ENCODE measurements at places on chromosomes 6 and 20.

- DNase-seq: no peak
Observed at GRCh38 chr20:63876489-63877036, 11.5 kb downstream of the TPD52L2 start.

- DNase-seq: no peak
Observed at GRCh38 chr6:24744911-24745310, 26.0 kb upstream of the C6orf62 start.

- DNase-seq: no peak
Observed at GRCh38 chr6:70839286-70840266, 117.3 kb downstream of the B3GAT2 start.

DNA sequence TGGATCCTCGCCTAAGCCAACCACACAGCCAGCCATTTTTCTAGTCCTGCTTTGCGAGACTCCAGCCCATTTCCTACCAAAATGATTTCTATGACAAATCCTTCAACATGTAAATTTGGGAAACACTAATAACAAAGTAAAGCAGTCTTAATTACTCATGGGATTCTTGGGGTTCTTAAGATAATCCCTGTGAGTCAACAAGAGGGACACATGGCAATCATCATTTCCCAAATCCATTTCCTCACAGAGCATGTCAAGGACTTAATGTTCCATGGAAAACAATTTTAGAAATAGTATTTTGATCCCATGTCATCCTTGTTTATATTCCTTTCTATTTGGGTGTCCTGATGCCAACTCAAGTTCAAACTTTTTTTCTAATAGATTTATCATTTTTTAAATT is 322.7 kb upstream of the NOX3 start:
- no peak for DNase-seq

- no peak for DNase-seq
Observed at GRCh38 chr6:107209406-107210305, 94.3 kb upstream of the BEND3 start.

DNA sequence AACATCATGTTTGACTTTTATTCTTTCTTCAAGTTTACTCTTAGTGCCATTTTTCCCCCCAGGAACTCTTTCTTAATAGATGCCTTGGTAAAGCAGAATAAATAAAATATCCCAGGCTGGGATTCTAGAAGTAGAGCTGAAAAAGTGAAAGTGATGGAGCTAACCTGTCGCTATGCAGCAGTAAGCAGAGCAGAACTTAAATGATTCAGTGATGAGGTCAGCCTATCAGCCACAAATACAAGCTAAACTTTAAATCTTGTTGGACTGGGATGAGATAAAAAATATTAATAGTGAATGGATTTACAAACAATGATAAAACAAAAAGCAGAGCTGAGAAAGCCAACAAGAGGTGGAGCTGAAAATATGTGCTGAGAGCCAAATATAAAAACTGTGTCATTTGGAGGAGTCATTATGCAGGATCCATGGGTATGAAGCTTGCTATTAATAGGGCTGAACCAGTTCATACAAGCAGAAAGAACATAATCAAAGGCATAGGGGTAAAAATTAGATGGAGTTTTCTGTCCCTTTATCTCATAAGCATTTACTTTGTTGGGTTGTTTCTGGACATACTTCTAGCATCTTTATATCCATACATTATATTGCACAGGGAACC is 877.8 kb downstream of the EPHA7 start:
- no peak for DNase-seq

- no peak for DNase-seq
Observed at GRCh38 chr6:34671801-34672656, 24.5 kb downstream of the ILRUN start.

- no peak for DNase-seq
Observed at GRCh38 chr6:37809197-37809543, 10.4 kb upstream of the ZFAND3 start.

- DNase-seq: no peak
Observed at GRCh38 chr6:132052096-132052495, 100.9 kb upstream of the CCN2 start.
